Calu3 (cell line): ENCODE measurements at places on chromosomes 5 and 9. TPM values are rescaled to one million over a fixed set of nuclear protein-coding genes. Genes with fewer than 3 reads are reported as not detected.

DNA sequence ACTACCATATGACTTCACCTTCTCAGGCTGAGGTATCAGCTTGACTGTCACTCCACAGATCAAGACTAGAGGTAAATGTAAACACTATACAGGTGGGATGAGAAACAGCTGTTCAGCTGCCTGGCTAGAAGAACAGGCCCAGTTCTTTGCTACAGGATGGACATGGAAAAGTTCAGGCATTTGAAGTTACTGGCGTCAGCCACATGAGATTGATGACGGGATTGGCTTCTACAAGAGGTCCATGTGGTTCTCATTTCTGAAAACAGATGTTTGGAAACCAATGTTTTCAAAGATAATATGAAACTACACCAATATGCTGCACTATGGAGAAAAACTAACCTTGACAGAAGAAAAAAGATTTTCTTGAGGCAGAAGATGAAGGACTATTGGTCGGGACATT lies 324.1 kb downstream of the CDH10 start:
- no peaks in the 10 kb centered on the region for H3K4me1 ChIP-seq
- no peaks in the 10 kb centered on the region for H3K36me3 ChIP-seq
- no peak overlapping the region for H3K27ac ChIP-seq
- H3K27me3 ChIP-seq, result no peaks in the 10 kb centered on the region
- no peak overlapping the region for H3K4me3 ChIP-seq

GRCh38 chr5:121819682-121820261 lies 31.9 kb upstream of the FTMT start:
- H3K27me3 ChIP-seq, result no peaks in the 10 kb centered on the region
- no peaks in the 10 kb centered on the region for H3K4me1 ChIP-seq
- H3K4me3 ChIP-seq, result no peak overlapping the region

GRCh38 chr9:130118841-130119518 lies 53.2 kb upstream of the NCS1 start:
- no peaks in the 10 kb centered on the region for H3K36me3 ChIP-seq
- H3K27ac ChIP-seq, result no peak overlapping the region
- H3K27me3 ChIP-seq, result no peaks in the 10 kb centered on the region
- H3K4me3 ChIP-seq, result no peak overlapping the region
- no peak for DNase-seq
- H3K4me1 ChIP-seq, result no peaks in the 10 kb centered on the region

DNA sequence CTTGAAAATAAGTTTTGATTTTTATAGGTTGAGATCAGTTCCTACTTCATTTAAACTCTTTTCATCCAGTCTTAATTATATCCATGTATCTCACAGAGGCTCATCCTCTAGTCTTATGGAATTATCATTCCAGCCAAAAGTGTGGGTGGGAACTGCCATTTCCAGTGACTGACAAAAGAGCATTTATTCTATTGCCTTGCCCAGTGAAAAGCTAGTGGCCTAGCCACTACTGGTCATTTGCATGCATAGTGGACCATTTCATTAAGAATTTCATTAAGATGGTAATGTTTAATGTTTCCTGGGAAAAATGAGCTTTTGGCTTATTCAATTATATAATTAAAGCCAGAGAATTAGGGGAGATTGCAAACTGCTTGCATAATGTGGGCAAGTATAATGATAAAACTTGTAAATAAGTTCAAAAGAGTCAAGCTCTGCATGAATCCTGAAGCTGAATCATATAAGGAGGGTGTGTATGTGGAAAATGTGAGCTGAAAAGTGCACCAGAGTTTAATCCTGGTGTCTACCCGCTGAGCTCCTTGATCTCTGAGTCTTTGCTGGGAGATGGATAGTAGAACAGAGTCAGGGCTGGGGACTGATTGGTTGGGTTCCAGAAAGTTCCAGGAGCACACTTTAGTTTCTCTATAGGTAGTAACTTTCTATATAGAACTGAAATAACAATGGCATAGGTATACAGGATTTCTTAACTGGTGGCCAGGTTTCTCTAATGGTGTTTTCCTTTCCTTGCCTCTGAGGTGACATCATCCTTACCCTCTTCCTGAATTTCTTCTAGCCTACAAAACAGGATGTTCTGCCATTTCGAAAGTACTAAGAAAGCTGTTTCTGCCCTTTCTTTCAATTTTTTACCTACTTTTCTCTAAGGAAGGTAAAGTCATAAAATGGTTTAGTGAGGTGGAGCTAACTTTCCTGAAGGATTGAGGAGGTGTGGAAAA lies 78.5 kb downstream of the KIF4B start:
- H3K27ac ChIP-seq, result no peak overlapping the region
- H3K4me1 ChIP-seq, result no peaks in the 10 kb centered on the region
- no peak for DNase-seq
- peaks cover 55% of the 10 kb centered on the region for H3K27me3 ChIP-seq

DNA sequence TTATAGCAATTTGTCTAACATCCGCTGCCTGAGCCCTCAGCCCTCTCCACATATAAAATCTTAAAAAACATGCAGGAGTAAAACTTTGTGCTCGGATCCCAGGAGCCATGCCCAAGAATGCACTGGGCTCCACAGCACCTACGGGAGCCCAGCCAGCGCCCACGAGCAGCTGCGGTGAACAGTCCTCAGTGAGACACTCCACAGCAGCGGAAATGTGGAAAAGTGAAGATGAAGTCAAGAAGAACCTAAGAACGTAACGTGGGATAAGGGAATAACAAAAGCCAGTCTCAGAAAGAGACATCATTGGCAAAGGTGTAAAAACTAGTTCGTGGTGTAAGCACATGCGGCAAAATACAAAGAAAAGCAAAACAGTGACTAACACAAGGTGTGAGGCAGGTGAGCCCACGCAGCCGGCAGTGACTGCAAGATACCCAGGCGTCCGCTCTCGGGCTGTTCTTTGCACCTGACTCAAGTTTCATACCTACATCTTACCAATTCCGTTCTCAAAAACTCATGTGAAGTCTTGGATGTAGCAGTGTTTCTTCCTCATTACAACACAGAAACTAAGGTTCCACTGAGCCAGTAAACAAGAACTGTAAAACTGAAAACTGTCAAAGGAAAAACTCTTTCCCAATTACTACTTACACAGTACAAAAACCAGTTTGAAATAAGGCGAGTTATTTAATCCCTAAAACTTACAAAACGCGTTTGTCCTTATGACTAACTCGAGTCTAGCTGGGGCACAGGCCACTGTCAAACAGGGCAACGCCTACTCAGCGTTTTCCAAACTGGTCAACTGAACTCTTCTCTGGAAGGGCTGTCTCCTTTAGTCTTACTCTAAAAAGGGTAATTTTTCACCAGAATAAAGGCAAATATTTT lies 1.7 kb downstream of the CAMSAP1 start:
- H3K4me3 ChIP-seq, result peak overlapping the region; percentile 73
- peaks cover 48% of the 10 kb centered on the region for H3K36me3 ChIP-seq
- H3K4me1 ChIP-seq, result peaks cover 9% of the 10 kb centered on the region
- H3K27me3 ChIP-seq, result no peaks in the 10 kb centered on the region
- peak overlapping the region; percentile 84 for H3K27ac ChIP-seq

DNA sequence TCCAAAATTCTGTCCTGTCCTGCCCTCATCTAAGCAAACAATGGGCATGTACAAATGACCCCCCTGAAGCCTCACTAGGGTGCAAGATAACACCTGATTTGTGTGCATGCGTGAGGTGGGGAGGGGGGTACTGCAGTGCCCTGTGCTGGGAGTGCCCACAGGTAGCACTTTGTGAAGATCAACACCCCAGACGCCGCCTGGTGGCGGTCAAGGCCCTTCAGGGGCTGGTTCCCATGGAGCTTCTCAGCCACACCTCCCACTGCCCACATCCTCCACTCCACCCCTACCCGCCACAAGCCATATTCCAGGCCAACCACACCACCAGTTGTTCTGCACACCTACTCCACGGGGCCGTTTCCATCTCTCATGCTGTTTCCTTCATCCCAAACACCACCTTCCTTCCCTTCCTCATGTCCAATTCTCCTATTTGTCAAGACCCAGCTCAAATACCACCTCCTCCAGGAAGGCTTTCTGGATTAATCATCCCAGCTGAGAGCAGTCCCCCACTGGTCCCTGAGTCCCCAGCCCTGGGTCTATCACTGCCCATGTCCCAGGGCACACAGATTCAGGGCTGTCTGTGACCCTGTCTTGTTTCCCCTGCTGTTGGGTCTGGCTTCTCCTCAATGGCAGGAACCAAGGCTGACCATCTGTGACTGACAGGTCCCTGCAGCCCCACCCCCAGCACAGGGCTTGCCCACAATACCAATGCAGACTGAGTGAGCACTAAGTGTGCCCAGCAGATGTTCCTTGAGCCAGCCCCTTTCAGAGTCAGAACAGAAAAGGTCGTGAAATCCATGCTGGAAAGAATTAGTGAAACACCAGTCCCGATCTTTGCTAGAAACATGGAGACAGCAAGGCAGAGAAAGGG lies 178.4 kb downstream of the PAX5 start:
- peaks cover 25% of the 10 kb centered on the region for H3K27me3 ChIP-seq
- H3K27ac ChIP-seq, result no peak overlapping the region
- no peaks in the 10 kb centered on the region for H3K4me1 ChIP-seq
- no peak overlapping the region for H3K4me3 ChIP-seq
- H3K36me3 ChIP-seq, result no peaks in the 10 kb centered on the region

GRCh38 chr9:272251-273213 lies 57.9 kb downstream of the DOCK8 start:
- H3K27me3 ChIP-seq, result no peaks in the 10 kb centered on the region
- DNase-seq, result no peak
- H3K4me1 ChIP-seq, result no peaks in the 10 kb centered on the region
- no peak overlapping the region for H3K4me3 ChIP-seq

DNA sequence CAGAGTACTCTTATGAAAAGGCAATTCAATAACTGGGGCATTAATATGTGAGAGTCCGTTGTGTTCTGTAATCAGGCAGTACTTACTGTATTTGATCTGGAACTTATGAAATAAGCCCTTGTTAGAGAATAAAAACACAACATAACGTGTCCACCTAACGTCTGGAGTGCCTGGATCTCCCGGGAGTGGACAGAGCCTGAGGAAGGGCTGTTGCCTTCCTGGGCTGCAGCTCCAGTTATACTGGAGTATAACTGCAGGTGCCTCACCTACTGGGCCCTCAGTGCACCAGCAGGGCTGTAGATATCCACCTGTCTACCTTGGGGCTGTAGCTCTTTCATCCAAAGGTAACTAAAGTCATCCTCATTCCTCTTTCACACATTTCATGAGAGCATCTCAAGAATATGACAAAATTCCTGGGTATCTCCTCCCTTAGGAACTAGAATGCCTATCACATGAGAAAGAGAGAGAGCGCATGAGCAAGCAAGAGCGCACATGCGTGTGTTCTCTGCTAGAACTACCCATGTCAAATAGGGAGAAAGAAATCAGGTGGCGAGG lies 200.1 kb downstream of the GAPVD1 start:
- H3K4me3 ChIP-seq, result no peak overlapping the region
- no peak for DNase-seq
- no peaks in the 10 kb centered on the region for H3K4me1 ChIP-seq
- no peaks in the 10 kb centered on the region for H3K27me3 ChIP-seq

DNA sequence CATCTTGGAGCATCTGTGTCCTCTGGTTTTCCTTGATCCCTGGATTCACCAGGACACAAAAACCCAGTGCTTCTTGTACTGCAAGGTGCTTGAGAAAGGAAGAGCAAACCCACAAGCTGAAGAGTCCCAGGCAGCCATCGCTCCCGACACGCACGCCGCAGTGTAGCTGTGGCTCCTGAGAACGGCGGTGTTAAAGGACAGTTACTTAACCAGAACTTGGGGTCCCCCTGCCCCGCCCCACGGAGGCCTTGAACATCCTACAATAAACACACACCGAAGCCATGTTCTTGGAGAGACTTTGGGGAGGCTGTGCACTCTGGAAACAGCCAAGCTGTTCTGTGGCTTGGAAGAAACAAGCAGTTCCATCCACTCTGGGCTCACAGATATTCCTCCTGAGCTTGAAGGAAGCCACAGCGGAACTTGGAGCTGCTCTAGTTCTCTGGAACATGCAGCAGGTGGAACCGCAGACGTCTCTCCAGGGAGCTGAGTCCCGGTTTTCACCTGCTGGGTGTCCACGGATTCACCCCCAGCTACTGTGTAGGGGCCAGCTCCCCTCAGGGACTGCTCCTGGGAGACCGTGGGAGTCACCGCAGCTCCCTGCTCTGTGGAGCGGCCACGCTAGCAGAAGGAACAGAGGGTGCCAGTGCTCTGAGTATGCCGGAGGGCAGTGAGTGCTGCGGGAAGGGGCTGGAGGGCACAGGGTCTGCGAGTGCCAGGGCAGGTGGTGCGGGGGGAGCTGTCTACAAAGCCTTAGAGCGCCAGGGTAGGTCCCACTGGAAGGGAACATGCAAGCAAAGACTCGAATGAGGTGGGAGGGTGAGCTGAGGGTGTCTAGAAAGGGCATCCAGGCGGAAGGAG lies 107.3 kb downstream of the ADAMTS2 start:
- no peak for DNase-seq
- no peaks in the 10 kb centered on the region for H3K36me3 ChIP-seq
- no peak overlapping the region for H3K4me3 ChIP-seq
- H3K27me3 ChIP-seq, result no peaks in the 10 kb centered on the region

- no peak overlapping the region for H3K4me3 ChIP-seq
- H3K4me1 ChIP-seq, result no peaks in the 10 kb centered on the region
Measured at GRCh38 chr9:108191065-108191464, 664.7 kb downstream of the ACTL7B start.

DNA sequence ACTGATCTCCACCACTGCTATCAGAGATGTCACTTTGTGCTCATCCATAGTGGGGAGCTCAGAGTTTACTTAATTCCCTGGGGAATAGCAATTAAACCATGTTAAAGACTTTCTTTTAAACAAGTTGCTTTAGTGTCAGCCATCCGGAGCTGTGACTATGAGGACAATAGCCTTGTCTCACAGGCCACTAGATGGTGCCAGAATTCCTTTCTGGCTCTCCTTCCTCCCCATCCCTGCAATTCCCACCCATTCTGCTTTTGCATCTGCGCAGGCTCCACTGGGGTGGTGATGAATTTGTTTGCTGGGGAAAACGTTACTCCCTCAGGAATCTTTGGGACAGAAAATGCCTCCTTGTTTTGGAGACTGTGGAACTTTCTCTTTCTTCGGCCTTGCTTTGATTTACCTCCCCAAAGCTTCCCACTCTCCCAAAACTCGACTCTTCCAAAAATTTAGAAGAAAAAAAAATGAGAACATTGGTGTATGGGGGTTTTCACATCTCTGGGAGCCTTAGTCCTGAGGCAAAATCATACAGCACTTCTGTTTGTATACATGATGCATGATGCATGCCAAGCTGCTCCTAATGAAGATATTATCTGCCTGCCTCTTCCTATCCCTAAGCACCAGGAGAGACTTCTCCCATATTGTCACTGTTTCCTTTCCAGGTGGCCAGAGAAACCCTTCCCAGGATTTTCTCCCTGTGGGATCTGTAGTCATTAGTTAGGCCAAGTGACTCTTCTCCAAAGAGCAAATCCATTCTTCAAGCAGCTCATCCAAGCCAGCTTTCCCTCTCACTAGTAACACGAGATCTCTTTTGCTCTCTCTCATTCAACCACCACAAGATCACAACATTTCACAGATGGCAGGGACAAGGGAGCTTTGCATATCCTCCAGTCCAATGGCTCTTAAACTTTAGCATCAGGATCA lies 466.1 kb downstream of the TLR4 start:
- no peaks in the 10 kb centered on the region for H3K4me1 ChIP-seq
- no peak overlapping the region for H3K4me3 ChIP-seq
- H3K27me3 ChIP-seq, result no peaks in the 10 kb centered on the region
- DNase-seq, result peak; percentile 16

The ACTBL2 gene
- 0.42 and 0.45 TPM in 2 replicates for total RNA-seq

The GIN1 gene
- total RNA-seq, result 10.3 and 12.0 TPM in 2 replicates

The LOX gene
- 3.6 and 8.7 TPM in 2 replicates for total RNA-seq

The SAXO1 gene
- total RNA-seq, result 0.29 TPM in 1 of 2 replicates, not detected in the other

The TAF1L gene
- total RNA-seq, result not detected in 2 replicates

The MRPS30 gene
- total RNA-seq, result 66.6 and 67.6 TPM in 2 replicates

The MUSK gene
- total RNA-seq, result not detected in 2 replicates

The SLC46A2 gene
- total RNA-seq, result not detected in 2 replicates
